Dorsolateral prefrontal cortex (tissue), 122 donors: ENCODE measurements at places on chromosomes 7 and 10. TPM values are rescaled to one million over a fixed set of nuclear protein-coding genes. Genes with fewer than 3 reads are reported as not detected.
A peak's percentile ranks its signal among the peaks of the same experiment; 100 is the strongest.

GRCh38 chr7:45687185-45687560, 113.0 kb downstream of the ADCY1 start:
- no peak for DNase-seq

DNA sequence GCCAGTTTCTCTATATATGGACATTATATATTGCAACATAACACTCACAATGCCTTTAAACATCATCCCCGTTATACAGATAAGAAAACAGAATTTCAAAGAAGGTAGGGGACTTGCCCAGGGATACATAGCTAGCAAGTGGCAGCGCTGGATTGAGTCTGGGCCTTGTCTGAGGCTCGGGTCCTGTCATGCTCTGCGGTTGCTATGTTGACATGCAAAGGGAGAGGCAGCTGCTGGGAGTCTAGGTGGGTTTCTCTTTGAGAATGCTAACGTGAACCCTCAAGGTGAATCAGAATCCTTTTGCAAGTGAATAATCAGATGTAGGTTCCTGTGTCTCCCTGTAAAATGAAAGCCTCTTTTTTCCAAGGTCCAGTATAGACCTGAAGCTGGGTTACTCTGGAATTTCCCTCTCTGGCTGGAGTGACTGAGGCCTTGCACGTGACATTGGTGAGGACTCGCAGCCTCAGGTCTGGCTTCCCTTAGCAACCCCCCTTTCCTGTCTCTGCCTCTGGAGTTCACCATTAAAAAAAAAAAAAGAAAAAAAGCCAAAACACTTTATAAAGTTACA, 38.9 kb downstream of the TCF7L2 start:
- no peak for DNase-seq

DNA sequence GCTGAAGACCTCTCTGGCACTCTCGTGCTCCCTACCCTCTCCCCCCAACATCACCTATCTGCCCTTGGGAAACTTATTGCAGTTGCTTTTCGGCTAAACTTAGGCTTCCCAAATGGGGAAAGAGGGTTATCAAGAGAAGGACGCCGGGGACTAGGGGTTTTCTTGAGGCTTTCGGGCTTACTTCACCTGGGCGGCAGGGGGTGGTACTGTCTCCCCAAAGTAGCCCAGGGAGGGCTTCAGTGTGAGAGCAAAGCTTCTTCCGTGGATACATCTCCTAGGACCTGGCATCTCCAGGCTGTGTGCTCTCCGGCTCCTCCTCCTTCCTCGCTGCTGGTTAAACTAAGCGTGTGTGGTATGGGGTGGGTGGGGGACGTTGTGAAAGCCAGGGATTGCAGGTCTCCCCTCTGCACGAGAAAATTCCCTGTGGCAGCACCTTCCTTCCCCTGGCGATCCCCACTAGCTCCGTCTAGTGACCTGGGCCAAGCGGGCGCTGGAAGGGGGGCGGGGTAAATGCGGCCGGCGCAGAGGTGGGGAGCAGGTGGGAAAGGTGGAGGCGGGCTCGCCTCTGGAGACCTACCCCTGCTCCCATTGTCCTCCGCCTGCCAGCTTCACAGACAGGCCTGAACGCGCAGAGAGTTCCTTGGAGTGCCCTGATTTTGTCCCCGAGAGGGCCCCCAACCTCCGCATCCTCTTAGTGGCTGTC, 1.1 kb downstream of the PLXDC2 start:
- DNase-seq: no peak

DNA sequence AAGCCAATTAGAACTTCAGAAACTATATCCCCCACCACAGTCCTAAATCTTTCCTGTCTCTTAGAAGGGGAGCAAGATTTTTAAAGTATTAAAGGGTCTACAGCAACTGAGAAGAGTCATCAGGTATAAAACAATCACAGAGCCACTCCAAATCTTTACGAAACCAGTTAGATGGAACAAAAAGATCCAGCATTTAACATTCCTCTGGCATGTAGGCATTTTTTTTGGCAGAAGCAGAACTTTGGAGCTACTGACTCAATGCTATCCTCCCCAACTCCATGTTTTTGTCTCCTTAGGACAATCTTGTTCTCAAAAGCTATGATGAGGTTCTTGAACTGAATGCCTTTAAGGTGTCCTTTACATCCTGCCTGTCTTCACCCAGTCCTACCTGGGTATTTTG, 333.3 kb downstream of the PRPF18 start:
- DNase-seq: no peak

GRCh38 chr7:129713544-129713943, 102.0 kb downstream of the NRF1 start:
- no peak for DNase-seq

DNA sequence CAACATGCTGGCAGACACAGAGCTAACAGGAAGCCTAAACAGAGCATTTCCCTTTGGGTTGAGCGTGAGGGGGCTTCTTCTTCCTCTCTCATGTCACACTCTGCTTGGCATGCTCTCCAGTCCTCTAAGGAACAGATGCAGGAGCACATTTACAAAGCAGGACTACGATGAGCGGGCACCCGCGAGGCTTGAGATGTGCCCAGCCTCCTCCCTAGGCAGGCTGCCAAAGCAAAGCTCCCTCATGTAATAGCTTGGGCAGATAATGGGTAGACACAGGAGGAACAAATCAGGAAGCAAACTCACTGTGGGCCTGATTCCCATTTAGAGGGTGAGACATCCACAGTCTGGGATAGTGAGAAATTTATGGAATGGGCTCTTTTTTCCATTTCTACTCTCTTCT, 519.1 kb downstream of the NRG3 start:
- peak; percentile 82 for DNase-seq

DNA sequence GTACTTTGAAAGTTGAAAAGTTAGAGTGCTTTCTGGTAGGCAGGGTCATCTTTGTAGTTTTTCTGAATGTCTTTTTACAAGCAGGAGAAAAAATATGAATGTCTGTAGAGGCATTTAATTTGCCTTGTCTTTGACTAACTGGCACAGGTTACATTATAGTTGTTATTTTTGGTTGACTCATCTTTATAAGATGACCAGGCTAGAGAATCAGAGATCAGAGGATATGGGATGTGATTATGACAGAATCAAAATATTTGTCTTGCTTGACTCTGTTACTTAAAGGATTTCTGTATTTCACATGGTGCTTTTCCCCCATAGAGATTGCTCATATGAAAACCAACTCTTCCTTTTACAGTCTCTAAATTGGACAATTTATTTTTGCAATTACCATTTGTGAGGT, 2.4 kb downstream of the ZMYND11 start:
- DNase-seq: no peak

- DNase-seq: no peak
Observed at GRCh38 chr10:10394933-10395658, 622.6 kb upstream of the CELF2 start.

- DNase-seq: no peak
Observed at GRCh38 chr10:93165367-93165766, 91.7 kb downstream of the CYP26A1 start.

GRCh38 chr7:155232911-155233310, 64.8 kb upstream of the INSIG1 start:
- no peak for DNase-seq

DNA sequence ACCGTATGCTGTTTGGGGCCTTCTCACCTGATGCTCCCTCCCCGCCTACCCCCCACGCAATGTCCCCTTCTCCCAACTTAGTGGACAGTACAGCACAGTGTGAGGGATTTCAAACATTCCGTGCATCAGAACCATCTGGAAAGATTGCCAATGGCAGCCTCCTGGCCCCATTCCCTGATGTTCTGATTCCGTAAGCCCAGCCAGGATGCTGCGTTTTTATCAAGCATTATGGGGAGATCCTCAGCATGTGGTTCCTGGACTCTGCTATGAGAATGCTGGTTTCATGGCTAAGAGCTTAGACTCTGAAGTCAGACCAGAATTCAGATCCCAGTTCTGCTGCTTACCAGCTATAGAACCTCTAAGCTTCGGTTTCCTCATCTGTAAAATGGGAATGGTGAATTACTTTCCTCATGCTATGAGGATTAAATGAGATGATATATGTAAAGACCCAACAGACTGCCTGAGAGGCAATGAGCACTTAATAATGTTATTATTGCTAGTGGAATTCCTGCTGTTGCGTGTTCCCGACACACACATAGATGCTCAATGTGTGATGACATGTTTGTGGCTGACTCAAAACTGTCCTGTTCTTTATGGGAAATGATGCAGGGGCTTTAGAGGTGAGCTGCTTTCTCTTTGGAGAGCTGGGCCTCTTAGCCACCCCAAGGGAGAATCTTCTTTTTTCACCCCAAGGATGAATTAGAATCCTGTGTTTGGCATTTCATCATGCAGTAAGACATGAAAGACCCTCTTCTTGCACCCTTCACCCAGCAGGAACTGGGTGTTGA, 60.8 kb upstream of the SMNDC1 start:
- no peak for DNase-seq

DNA sequence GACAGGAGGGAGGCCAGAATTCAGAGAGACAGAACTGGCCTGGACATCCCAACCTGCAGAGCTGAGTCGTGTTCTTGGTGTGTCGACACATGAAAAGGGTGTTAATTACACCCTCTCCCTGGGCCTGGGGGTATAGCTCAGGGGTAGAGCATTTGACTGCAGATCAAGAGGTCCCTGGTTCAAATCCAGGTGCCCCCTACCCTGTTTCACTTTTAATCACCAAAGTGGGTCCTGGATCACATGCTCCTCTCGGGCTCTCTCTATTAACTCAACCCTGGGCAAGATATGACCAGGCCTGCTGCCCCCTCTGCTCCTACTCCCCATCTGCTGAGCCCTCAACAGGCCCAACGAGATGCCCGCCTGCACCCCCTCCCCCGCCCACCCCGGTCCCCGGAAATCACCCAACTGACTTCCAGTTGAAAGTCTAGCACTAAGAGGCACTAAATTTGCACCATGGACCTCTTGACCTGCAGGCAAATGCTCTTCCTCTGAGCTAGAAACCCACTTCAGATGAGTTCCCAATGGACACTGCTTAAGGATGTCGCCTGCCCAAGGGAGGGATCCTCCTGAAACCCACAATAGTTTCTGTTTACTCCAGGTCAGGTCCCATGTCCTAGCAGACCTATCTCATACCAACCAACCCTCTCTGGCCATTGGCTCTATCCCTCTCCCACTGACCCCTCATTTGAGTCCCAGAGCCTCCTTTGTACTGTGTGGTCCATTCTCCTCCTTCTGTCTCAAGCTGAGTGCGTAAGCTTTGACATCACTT, 137.6 kb downstream of the ZNF467 start:
- DNase-seq: no peak

DNA sequence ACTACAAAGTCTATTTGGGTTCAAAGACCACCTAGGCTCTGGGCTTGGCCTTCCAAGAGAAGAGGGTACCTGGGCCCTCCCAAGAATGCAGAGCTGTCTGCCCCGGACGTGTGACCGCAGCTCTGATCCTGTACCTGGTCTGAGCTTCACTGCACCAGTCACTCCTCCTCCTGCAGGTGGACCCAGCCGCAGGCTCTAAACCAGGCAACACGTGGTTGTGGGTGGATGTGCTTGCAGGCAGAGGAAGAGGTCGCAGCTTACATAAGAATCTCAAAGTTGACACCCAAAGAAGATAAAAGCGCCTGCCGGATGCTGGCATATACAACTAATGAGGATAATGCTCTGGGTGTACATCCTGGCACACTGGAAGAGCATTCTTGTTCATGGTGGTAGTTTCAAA, 9.4 kb upstream of the PFKP start:
- DNase-seq: no peak

- DNase-seq: no peak
Observed at GRCh38 chr7:156095908-156096539, 283.8 kb upstream of the SHH start.

DNA sequence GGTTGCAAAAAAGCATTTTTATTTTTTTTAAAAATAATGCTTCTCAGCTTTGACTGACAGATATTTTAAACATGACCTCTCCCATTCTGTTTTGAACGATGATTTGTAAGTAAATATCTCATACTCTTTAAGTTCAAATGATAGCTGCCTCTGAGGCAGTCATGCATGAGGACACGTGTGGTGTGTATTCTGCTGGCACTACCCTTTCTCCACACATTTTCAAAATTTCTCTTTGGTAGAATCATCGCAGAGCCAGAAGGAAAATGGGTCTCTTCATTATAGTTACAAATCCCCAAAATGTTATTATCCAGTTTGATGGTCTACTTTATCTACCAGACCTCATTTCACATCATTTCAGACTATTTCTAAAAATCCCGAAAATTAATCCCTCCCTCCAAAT, 55.1 kb downstream of the FZD1 start:
- no peak for DNase-seq

DOCK4 gene
- total RNA-seq: 141 TPM

TAS2R60 gene
- total RNA-seq: not detected

CPA4 gene
- total RNA-seq: 0.55 TPM

MAGI2 gene
- total RNA-seq: 236 TPM

PPP1R3C gene
- total RNA-seq: 57.4 TPM

POLD2 gene
- total RNA-seq: 59.3 TPM

PTPN20 gene
- 14.8 TPM for total RNA-seq

MYPN gene
- not detected for total RNA-seq
